Natural killer cell (primary cell): ENCODE measurements at places on chromosomes 5 and 9. TPM values are rescaled to one million over a fixed set of nuclear protein-coding genes. Genes with fewer than 3 reads are reported as not detected.

DNA sequence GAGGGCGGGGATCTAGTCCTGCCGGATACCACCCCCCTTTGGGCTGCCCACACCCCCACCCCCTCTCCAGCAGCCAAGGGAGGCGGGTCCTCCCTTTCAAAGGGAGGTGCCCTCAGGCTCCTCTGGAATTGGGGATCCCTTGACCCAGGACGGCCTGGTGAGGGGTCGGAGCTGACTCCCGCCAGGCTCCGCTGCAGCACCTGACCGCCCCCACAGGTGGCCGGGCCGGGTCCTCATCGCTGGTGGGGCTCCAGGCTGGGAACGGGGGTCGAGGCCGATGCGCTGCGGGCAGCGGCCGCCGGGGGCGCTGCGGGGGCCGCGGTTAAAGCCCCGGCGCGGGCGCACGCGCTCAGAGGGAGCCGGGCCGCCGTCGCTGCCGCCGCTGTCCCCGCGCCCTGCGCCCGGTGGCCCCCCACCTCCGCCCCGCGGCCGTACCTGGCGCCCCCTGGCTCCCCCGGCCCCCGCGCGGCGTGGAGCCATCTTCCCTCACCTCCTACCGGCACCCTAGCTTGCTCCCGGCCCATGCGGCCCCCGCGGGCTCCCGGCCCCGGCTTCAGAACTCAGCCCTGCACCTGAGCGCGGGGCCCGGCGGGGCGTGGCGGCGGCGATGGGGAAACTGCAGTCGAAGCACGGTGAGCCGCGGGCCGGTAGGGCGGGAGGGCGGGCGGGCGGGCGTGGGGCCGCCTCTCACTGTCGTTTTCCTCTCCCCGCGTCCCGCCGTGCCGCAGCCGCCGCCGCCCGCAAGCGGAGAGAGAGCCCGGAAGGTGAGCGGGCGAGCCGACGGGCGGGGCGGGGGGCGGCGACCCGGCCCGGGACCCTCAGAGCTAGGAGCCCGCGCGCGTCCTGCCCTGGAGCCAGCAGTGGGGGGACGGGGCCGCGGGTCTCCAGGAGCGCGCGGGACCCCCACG is at the start of gene NKD2:
Gene NKD2, plus strand, starts transcription at position 352 of the 908 bp plus-strand sequence. Its CDS starts 256 bp downstream, at position 608.
- peak; percentile 48 for DNase-seq

DNA sequence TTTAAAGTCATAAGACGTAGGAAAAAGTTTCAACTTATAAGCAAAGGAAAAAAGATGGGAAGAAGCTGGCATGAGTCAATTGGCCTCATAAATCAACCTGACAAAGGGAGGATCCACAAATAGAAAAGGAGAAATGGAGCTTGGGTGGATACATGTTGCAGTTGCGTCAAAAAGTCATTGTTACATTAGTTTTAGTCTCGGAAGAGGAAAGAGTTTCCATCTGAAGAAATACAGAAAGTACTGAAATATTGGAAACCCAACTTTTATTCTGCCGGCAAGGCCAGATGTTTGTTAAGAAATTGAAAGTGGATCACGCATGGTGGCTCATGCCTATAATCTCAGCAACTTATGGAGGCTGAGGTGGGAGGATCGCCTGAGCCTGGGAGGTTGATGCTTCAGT is 11.3 kb upstream of the TIMD4 start:
- DNase-seq, result no peak

GRCh38 chr5:31452314-31452713 is 79.6 kb downstream of the DROSHA start:
- DNase-seq, result no peak

GRCh38 chr5:3671337-3671736 is 75.7 kb downstream of the IRX1 start:
- DNase-seq, result no peak

The C9orf153 gene
- total RNA-seq, result 0.28 TPM

DNA sequence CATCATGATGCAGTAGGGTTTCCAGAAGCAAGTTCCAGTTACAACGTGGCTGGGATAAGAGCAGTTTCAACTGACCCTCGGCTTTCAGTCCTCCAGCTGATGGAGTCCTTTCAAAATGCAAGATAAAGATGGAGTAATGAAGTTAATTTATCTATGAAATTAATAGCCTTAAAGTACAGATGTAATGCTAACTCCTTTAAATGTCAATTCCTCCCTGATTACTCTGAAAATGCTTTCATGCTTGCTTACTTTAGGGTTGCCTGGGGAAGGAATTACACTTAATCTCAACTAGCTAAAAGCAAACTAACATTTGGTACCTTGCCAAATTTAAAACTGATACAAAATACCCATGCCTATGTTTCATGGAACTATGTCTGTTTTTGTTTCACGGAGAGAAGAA is 178.4 kb downstream of the KIAA0825 start:
- no peak for DNase-seq

The C1QTNF3 gene
- total RNA-seq, result 11.4 TPM

DNA sequence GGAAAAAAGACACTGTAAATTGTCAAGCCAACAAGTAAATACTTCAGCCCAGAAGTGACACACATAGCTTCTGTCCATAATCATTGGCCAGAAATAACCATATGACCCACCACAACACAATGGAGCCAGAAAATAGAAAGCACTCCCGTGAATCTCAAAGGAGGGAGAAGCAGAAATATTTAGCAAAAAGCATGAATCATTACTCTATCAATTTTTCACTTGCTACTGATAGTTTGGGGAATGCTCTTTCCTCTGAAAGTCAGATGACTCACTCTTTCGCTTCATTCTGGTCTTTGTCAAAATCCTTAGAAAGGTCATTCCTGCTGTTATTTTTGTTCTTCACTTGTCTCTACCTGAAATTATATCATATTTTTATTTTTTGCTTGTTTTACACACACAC is 312.6 kb downstream of the TMEM232 start:
- DNase-seq, result no peak

DNA sequence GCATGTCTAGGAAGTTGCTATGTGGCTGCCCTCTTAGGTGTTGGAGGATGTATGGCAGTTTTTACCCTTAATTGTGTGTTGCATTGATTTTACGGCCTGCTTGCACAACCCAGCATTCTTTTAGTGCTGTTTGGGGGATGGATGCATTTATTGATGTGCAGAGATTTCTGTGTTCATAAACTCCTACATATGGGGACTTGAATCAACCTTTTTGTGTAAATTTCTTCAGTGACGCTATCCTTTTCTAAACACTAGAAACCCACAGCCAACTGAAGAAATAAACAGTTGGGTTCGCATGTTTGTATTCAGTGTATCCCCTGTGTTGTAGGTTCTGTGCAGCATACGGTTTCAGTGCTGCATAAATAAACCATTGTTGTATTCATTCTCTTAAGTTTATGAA is 263.7 kb downstream of the RASEF start:
- DNase-seq, result no peak

GRCh38 chr5:154737667-154738320 is 17.4 kb upstream of the LARP1 start:
- no peak for DNase-seq

- no peak for DNase-seq
Measured at GRCh38 chr5:63245271-63245670, 666.7 kb downstream of the LRRC70 start.

DNA sequence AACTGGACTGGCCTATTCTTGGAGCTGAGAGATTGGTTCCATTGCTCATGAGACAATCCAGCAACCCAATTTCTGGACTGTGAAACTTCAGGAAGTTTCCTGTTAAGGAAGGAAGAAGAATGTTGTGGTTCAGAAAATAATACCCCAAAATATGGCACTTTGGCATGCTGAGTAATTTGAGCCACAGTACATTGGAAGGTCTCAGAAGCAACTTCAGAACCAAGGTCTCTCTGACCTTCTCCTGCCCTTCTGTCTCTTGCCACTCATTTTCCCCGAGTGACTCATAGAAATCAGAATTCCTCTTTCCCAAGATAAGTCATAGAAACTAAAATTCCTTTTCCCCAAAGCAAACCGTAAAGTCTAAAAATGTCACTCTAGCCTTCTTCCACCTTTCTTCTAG is 1366.1 kb downstream of the PTPRD start:
- DNase-seq, result no peak

The FABP6 gene
- total RNA-seq, result not detected

The JAKMIP2 gene
- total RNA-seq, result 14.9 TPM

DNA sequence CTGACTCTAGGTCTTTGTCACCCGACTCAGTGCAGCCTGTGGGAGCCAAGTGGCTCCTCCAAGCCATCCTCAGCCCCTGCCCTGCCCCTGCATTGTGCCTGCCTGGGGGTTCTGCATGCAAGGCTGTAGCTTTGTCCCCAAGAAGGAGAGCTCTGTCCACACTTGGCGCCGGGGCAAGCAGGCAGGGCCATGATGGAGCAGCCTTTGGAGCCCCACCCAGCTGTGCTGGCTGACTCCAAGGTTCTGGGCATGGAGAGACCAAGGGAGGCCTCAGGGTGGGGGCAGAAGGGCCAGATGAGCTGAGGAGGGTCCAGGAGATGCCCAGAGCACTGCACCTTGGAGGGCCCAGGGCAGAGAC is 226.2 kb downstream of the CACNA1B start:
- no peak for DNase-seq

DNA sequence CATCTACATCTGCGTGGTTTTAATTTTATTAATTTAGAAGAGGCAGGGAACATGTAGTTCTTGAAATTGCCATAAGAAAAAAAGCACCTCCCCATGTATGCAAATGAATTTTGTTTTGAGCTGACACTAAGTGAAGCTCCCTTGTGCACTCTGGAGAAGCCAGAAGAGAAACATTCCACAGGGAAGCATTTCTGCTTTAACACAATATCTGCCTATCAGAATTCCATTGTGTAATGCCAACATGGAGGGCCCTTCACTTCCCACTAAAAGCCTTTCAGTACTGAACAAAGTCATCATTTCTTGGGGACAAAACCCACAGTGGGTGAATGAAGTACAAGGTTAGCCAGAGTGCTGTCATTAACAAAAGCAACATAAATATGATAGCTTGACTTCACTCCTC is 59.7 kb downstream of the PRELID2 start:
- DNase-seq, result no peak

The RNF183 gene
- not detected for total RNA-seq

The DIPK1B gene
- total RNA-seq, result 0.39 TPM

DNA sequence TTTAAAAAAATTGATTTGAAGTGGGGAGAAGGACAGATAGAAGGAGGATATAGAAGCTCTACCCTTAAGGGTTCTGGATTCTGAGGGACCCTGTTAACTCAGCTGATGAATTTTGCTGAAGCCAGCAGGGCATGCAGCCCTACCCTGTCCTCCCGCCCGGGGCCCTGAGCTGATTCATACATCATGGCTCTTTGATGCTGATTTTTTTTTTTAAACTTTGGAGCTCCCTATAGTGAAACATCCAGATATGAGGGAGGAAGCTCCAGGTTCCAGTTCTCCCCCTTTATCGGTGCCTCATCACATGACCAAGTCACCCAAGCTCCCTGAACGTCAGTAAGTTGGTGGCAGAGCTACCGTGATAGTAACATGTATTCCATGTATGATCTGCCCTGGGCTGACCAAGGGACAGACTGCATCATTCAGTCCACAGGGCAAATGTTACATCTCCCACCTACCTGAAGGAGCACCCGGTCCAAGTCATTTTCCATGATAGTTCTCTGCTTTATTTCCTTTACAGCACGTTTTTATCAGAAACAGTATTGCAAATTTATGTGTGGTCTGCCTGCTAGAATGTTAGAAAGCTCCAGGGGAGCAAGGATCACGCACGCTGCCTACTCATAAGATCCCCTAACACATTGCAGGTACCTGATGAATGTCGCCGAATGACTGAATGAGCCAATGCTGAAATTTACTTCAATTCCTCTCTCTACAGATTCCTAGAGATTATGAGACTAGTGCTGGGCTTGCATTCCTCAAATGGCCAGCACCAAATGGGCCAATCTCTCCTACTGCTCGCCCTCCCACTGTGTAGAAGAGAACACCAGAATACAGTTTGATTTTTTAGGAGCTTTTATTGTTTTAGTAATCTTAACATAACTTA is 25.9 kb downstream of the SPARC start:
- DNase-seq, result no peak

The C5orf63 gene
- total RNA-seq, result 10.4 TPM

The EGR1 gene
- 137 TPM for total RNA-seq
